ENCODE measurements at places on chromosomes 16 and 17.

DNA sequence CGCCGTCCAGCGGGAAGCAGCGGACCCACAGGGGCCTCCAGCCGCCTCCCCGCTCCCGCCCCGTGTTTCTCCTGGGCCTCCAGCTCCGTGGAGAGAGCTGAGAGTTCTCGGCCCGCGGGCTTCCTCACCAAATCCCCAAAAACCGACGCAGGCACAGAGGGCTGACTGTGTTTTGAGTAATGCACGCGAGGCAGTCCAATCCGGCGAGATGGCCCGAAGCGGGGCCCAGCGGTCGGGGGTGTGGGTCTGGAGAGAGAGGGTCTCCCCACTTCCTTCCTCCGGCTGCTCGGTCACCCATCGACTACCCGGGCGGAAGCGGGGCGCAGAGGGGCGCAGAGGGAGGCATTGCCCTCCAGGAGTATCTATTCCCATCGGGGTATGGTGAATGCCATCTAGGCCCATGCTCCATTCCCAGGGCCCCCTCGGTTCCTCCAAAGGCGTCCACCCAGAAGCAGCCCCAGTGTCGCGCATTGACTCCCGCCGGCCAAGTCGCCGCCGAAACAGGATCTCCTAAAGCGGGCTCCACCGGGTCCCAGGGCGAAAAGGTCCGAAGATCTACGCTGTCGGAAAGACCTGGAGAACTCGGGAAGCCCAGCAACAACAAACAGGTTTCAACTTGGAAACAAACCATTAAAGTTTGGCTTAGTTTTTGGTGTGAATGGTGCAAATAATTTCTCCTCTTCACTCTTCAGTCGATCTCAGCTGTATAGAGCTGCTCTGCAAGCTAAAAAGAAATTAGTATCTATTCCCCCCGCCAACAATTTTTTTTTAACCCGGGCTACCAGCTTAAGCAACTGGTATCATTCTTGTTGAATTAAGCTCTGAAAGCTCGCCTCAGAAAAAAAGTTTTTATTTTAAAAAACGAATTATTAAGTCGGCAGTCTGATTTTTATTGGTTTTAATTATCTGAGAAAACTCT, 19.2 kb upstream of the HOXB13 start:
- no peak for DNase-seq

- peak; percentile 40 for DNase-seq
Observed at GRCh38 chr17:81080019-81080418, 45.1 kb downstream of the BAIAP2 start.

GRCh38 chr16:12764813-12765488, 38.7 kb downstream of the CPPED1 start:
- DNase-seq, result no peak

- DNase-seq, result no peak
Observed at GRCh38 chr16:49542946-49543630, 169.5 kb downstream of the C16orf78 start.

DNA sequence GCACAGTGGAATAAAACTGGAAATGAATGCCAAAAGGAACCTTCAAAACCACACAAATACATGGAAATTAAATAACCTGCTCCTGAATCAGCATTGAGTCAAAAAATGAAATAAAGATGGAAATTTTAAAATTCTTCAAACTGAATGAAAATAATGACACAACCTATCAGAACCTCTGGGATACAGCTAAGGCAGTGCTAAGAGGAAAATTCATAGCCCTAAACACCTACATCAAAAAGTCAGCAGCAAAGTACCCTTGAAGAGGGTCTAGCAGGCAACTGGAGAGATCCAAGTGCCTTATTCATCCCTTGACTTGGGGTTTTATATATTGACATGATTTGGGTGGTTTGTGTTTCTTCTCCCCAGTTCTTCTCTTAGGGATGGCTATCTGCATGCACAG, 294.1 kb downstream of the PMP22 start:
- DNase-seq, result no peak

DNA sequence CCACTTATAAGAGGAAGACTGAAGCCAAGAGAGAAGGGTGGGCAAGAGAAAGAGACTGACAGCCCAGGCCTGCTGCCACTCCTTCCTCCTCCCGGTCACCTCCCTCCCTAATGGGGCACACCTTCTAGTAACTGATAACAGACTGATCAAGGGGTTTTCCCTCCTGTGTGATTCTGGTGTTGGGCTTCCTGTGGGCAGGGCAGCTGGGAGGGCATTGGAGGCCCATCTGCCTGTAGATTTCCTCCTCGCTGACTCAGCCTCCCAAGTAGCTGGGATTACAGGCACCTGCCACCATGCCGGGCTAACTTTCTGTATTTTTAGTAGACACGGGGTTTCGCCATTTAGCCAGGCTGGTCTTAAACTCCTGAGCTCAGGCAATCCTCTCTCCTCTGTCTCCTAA, 16.2 kb downstream of the CA4 start:
- no peak for DNase-seq

DNA sequence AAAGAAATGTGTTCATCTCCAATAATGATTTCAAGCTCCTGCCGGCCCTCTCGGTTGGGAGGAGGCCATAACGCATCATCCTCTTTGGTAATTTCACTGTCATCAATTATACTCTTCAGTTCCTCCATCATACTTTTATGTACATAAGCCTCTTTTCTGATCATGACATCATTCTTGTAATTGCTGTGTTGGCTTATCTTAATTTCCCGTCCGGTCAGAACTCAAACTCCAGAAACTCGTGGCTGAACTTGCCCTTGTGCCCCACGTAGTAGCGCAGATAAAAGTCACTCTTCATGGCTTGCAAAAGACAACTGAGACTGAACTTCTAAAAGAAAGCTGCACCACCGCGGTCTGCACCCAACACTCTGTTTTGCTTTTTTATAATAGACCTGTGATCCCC, 13.6 kb downstream of the TMEM220 start:
- no peak for DNase-seq

GRCh38 chr16:83402967-83403366, 404.8 kb upstream of the HSBP1 start:
- DNase-seq, result no peak

GRCh38 chr17:66956941-66957340, 7.6 kb upstream of the CACNG4 start:
- no peak for DNase-seq

GRCh38 chr17:68777243-68777855, 176.2 kb upstream of the FAM20A start:
- peak; percentile 15 for DNase-seq

DNA sequence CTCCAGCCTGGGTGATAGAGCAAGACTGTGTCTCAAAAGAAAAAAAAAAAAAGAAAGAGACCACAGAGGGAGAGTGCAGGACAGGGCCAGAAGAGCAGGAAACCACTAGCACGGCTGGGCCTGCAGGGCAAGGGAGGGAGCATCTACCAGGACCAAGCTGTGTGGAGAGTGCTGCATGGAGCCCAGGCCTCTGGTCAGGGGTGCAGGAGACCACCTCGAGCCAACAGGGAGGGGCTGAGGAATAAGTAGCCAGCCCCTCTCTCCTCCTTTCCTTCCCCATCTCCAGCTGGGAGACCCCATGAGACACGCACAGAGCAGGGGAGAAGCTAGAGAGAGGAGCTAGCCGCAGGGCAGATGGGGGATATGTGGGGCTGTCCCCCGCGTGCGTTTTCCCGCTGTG, 67.0 kb upstream of the DNAH17 start:
- DNase-seq, result no peak

DNA sequence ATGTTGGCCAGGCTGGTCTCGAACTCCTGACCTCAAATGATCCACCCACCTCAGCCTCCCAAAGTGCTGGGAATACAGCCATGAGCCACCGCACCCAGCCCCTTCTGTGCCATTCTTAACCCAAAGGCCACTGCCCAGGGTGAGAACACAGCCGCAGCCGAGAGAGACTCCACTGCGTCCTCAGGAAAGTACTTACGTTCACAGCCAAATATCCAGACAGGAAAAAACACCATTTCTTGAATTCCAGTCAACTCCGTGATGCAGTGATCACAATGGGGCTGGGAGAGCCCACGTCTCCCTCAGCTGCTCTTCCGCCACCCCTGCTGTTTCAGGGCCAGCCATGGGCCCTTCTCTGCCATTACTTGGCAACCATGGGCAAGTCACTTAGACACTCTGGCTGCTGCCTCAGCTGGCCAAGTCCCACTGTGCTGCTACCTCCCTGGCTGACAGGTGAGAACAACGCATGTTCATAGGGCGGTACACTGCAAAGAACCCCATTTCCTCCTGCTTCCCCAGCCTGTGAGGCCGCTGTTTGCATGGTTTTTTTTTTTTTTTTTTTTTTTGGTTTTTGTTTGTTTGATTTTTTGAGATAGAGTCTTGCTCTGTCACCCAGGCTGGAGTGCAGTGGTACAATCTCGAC, 4.3 kb downstream of the CDIP1 start:
- DNase-seq, result no peak

DNA sequence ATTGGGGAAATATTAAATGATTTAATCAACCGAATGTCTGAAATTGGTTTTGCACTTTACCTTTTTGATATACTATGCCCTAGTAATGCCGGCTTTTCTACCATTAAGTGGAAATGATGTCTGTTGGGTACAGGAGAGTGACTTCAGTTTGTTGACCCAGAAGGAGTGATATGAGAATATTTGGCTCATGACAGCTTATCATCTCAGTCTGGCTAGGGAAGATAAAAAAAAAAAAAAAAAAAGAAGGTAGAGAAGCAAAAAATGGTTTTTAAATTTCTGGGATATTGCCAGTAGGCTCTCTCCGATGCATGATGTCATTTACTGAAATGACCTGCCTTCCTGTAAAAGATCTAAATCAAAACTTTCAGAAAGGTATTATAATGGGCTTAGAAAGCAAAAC, 69.0 kb downstream of the CNTNAP4 start:
- no peak for DNase-seq

GRCh38 chr17:74226252-74226651, 12.9 kb downstream of the TTYH2 start:
- no peak for DNase-seq

- DNase-seq, result no peak
Observed at GRCh38 chr16:82454152-82454551, 172.6 kb upstream of the CDH13 start.

GRCh38 chr17:81240761-81241160, 1.6 kb downstream of the NDUFAF8 start:
- no peak for DNase-seq

DNA sequence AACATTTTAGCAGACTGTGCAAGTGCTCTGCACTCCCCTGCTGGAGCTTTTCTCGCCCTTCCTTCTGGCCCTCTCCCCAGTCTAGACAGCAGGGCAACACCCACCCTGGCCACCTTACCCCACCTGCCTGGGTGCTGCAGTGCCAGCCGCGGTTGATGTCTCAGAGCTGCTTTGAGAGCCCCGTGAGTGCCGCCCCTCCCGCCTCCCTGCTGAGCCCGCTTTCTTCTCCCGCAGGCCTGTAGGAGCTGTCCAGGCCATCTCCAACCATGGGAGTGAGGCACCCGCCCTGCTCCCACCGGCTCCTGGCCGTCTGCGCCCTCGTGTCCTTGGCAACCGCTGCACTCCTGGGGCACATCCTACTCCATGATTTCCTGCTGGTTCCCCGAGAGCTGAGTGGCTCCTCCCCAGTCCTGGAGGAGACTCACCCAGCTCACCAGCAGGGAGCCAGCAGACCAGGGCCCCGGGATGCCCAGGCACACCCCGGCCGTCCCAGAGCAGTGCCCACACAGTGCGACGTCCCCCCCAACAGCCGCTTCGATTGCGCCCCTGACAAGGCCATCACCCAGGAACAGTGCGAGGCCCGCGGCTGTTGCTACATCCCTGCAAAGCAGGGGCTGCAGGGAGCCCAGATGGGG, 3.1 kb downstream of the GAA start:
- no peak for DNase-seq

- DNase-seq, result no peak
Observed at GRCh38 chr16:84959045-84959576, 52.2 kb downstream of the ZDHHC7 start.

DNA sequence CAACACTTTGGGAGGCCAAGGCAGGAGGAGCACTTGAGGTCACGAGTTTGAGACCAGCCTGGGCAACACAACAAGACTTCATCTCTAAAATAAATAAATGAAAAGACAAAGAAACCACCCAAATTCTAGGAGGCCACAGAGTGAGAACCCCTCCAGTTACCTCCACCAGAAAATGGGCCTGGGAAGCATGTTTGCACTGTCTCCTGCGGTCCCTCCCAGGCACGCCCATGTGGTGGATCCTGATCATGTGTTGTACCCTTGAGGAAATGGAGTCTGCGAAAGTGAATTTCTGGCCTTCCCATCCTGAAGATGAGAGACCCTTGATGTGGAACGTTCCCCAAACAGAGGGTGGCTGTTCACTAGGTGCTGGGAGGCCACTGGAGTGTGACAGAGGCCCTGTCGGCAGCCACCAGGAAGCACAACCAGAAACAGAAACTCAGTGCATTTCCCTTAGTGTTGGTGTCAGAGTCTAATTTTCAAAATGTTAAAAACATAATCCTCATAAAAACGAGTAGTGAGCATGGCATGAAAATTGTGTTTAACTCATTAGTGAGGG, 19.2 kb upstream of the USP22 start:
- no peak for DNase-seq

DNA sequence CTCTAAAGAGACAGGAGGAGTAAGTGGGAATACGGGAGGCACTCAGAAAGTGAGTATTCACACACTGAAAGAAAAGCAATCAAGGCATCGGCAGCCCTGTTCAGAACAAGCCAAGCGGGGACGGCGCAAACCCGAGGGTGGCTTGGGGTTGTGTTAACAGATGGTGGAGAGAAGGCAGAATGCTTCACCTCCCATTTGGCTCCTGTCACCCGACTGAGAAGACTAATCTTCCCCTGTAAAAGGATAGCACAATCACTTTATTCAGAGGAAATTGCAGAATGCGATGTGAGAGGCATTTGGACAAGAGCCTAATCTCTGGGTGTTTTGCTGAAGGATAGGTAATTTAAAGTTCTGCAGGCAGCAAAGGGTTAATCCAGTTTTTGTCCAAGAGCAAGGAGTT, 119.3 kb upstream of the WSCD1 start:
- DNase-seq, result no peak

DNA sequence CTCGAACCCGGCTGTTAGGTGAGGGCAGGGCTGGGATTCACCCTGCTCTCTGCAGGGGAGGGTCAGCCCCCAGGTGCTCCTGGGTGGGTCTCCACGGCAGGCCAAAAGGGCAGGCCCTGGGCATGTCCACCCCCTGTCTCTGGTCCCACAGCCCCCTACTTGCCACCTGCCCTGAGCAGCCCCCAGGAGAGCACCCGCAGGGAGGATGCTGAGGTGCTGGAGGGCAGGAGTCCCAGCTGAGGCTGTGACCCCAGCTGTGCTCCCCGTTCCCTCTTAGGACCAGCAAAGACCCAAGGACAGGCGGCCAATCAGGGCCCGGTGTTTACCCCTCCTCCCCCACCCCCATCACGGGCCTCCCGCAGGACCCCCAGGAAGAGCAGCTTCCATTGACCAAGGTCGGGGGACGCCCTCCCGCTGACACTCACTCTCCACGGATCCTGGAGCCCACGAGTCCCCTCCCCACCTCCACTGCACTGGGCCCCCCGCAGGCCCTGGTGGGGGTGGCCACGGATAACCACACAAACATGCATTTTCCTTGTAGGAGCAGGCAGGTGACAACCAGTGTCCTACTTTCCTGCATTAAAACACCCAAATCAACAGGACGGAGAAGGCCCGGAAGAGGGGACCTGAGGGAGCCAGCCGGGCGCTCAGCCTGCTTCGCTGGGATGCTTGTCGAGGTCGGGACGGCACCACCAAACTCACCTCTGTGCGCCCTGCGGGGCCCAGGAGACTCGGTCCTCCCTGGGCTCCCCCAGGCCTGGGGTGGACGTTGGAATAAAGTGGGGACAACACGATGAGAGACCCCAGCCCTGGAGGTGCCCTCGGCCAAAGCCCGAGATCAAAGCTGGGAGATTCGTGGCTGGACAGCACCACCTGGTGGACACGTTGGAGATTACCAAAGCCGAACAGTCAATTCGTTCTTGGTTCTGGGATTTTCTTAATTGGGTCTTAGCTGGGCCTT, 22.5 kb upstream of the ENPP7 start:
- DNase-seq, result peak; percentile 11

- DNase-seq, result no peak
Observed at GRCh38 chr16:58037365-58038057, 12.0 kb downstream of the MMP15 start.
